Stimulated activated CD8-positive, alpha-beta memory T cell treated with anti-CD3 and anti-CD28 coated beads, Interleukin-7, amount 100 ng/mL, for 1 hour (primary cell): ENCODE measurements at places on chromosomes 6 and 20.

- DNase-seq: no peak
Measured at GRCh38 chr20:54058420-54059139, 11.8 kb downstream of the BCAS1 start.

GRCh38 chr6:148835920-148836441, 89.2 kb downstream of the UST start:
- DNase-seq: no peak

DNA sequence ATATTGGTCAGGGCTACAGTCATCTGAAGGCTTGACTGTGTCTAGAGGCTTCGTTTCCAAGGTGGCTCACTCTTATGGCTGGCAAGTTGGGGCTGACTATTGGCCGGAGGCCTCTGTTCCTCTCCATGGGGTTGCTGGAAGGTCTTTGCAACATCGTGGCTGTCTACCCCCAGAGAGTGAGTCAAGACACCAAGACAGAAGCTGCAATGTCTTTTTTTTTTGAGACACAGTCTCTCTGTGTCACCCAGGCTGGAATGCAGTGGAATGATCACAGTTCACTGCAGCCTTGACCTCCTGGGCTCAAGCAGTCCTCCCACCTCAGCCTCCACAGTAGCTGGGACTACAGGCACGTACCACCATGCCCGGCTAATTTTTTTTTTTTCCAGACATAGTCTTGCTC, 29.4 kb upstream of the KIF3B start:
- no peak for DNase-seq

- no peak for DNase-seq
Measured at GRCh38 chr20:49112596-49113274, 66.6 kb downstream of the CSE1L start.

GRCh38 chr20:48298851-48299484, 513.7 kb upstream of the SULF2 start:
- no peak for DNase-seq

- DNase-seq: no peak
Measured at GRCh38 chr6:73579851-73580246, 59.0 kb upstream of the EEF1A1 start.

GRCh38 chr20:24991897-24992486, 559 bp downstream of the APMAP start:
- DNase-seq: no peak

DNA sequence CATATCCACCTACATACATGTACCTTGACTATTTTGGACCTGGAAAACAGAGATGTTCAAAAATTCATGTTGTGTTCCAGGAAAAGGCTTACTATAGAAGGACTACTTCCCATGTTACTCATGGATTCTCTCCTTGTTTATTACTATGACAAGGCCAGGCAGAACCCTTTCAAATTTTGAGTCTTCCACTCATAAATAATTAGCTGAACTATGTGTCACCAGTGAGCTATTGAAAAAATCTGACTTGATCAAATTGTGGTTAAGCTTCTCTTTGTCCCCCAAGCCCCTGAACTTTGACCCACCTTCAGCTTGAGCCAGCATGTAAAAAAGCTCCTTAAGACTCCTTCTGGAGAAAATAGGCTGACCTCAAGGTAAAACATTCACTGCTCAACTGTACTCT, 1142.8 kb upstream of the EYS start:
- no peak for DNase-seq

GRCh38 chr6:121112356-121112755, 221.9 kb downstream of the TBC1D32 start:
- DNase-seq: no peak

- DNase-seq: no peak
Measured at GRCh38 chr6:148573922-148574321, 172.9 kb upstream of the UST start.

- no peak for DNase-seq
Measured at GRCh38 chr20:45372241-45372640, 5.9 kb downstream of the TP53TG5 start.

DNA sequence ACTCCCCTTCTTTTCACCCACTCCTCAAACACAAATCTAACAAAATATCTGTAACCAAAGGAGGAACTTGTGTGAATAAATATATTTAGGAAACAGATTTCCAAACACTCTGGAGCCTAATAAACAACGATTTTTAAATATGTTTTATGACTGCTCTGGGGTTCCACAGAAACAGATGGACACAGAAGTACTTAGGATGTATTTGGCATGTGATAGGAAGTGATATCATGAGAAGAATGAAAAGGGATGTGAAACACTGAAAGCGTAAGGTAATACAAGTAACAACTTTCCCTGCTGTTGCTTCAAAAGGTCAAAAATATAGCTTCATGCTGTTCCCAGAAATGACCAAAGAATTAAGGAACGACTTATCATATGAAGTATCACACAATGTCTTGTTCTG, 26.1 kb upstream of the ENPP1 start:
- no peak for DNase-seq

- DNase-seq: no peak
Measured at GRCh38 chr20:3932681-3933080, 43.5 kb downstream of the PANK2 start.

- no peak for DNase-seq
Measured at GRCh38 chr6:16623029-16623653, 138.1 kb downstream of the ATXN1 start.

DNA sequence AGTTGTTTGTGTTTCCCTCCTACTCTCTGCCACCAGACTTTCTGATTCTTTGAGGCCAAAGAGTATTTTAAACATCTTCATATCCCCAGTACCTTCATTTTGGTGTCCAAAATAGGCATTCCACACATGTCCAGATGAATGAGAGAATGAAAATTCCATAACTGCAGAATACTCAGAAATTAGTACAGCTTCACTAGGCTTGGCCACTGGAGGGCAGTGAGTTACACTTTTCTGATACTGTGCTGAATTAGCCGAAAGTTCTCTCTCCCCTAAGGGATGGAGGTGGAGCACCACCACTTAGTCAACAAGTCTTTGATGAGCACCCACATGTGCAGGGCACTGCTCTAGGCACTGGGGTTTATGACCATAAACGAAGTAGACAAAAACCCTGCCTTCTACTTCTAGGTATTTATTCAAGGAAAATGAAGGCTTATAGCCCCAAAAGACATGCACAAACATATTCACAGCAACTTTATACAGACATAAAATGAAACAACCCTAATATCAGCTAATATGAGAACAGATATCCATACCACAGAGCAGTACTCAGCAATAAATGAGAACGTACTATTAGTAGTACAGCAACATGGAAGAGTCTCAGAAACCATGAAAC, 46.1 kb upstream of the TMEM217 start:
- DNase-seq: no peak

- DNase-seq: no peak
Measured at GRCh38 chr6:50925548-50925947, 106.9 kb downstream of the TFAP2B start.

DNA sequence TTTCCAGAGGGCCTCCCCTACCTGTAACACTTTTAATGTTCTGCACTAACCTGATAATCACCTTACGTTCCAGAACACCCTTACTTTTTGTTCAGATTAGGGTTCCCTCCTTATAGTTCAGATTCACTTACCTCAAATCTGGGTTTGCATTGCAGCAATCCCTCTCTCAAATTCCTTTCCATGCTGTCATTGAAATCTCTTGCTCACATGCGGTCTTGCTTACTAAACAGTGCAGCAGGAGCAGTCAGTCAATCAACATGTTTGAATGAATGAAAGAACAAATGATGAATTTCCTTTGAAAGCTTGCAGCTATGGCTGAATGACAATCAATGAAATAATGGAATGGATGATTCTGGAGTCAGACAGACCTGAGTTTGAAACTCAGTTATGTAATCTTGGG, 200.1 kb downstream of the HIVEP2 start:
- DNase-seq: no peak

DNA sequence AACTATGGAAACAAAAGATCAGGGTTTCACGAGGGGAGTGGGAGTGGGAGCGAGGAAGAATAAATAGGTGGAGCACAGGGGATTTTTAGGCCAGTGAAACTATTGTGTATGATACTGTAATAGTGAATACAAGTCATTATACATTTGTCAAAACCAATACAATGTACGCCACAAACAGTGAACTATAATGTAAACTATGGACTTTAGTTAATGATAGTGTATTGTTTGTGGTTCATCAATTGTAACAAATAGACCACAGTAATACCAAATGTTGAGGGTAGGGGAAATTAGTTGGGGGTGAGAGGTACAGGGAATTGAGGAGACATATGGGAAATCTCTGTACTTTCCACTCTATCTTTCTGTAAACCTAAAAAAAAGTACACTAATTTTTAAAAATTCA, 218.4 kb downstream of the FRK start:
- no peak for DNase-seq

DNA sequence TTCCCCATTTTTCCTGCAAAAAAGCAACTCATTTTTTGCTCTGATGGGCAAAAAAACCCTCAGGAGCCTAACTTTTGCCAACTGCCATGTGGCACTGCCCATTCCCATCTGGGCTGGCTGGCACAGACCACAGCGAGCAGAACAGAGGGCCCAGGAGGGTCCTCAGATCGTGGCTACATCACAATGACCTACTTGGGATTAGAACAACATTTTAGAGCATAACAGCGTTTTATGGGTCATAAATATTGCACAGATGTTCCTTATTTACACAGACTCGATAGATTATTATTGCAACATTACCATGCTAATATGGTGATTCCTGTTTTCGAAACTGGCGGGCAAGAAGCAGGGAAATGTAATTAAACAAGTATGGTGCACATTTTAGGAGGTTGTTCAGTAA, 28.0 kb downstream of the PTPRT start:
- DNase-seq: no peak
